ENCODE measurements at places on chromosomes 16 and 17.

GRCh38 chr16:57185446-57185944 is 344 bp downstream of the PSME3IP1 start:
- DNase-seq = no peak

- DNase-seq = no peak
Measured at GRCh38 chr16:28010671-28011070, 52.8 kb downstream of the GSG1L start.

- no peak for DNase-seq
Measured at GRCh38 chr17:14882131-14882530, 383.0 kb downstream of the PMP22 start.

- DNase-seq = no peak
Measured at GRCh38 chr16:65684230-65684629, 562.4 kb upstream of the CDH11 start.

DNA sequence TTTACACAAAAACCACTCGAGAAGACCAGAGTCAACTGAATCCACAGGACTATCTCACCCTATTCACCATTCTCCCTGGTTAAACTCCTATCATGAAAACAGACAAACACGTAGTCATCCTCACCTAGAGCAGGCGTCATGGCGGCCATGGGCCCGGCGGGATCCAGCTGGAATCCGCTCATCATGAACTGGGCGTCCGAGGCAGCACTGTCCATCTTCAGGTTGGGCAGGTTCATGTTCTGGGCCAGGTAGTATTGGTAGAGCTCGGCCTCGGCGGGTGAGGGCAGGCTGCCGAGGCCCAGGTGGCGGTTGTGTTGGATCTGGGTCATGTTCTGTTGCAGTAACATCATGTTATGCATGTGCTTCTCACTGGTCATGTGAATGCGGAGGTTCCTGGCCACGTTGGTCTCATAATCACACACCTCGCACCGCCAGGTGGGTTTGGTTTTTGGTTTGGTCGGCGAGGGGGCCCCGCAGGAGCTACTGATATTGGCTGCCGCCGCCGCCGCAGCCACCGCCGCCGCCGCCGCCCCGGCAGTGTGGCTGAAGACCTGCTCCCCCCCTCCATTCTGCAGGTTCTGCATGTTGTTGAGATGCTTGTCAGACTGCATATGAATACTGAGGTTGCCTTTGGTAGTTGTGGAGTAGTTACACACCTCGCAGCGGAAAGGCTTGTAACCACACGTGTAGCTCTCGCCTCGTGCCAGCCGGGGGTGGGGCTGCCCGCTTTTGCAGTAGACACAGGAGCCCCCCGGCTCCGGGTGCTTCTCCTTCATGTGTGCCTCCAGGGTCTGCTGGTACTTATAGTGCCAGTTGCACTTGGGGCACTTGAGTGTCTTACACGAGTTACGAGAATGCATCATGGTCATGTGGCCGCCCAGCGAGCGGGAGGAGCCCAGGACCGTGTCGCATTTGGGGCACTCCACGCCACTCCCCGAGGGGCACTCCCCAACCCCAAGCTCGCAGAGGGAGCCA is 90.3 kb downstream of the ZFHX3 start:
- no peak for DNase-seq

- DNase-seq = no peak
Measured at GRCh38 chr17:34241062-34241461, 14.0 kb upstream of the CCL2 start.

GRCh38 chr17:57068707-57069106 is 16.3 kb upstream of the AKAP1 start:
- no peak for DNase-seq

GRCh38 chr16:22664132-22664531 is 149.8 kb upstream of the HS3ST2 start:
- no peak for DNase-seq

- peak; percentile 85 for DNase-seq
Measured at GRCh38 chr16:50368410-50369132, at the start of gene BRD7. Gene BRD7 (minus strand): TSS chr16:50368988. CDS start chr16:50368774, 214 bp downstream.

- DNase-seq = no peak
Measured at GRCh38 chr17:78707016-78707415, 75.1 kb downstream of the CYTH1 start.

DNA sequence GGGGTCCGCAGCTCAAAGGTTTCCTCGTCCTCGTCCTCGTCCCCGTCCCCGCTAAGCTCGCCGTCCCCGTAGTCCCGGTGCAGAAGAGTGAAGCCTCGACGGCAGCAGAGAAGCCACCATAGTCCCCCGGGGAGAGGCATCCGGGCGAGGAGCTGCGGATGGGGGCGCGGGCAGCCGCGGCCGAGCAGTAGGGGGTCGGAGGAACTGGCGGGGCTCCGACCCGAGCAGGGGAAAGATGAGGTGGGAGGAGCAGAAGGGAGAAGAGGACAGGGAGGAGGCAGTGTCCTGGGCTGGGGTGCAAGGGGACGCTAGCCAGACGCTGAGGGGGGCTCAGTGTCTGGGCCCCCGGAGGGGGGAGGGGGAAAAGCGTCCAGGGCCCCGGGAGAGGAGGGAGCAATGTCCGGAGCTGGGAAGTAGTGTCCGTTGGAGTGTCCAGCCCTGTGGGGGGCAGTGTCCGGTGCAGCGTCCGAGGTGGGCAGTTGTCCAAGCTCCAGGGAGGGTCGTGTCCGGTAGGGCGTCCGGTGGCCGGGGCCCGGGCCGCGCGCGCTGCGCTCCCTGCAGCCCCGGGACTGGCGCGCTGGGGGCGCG is at the start of gene PLEKHH3:
Gene PLEKHH3, minus strand, starts transcription at position 571 of the 588 bp plus-strand sequence. Its CDS starts 431 bp downstream, at position 140.
- no peak for DNase-seq

DNA sequence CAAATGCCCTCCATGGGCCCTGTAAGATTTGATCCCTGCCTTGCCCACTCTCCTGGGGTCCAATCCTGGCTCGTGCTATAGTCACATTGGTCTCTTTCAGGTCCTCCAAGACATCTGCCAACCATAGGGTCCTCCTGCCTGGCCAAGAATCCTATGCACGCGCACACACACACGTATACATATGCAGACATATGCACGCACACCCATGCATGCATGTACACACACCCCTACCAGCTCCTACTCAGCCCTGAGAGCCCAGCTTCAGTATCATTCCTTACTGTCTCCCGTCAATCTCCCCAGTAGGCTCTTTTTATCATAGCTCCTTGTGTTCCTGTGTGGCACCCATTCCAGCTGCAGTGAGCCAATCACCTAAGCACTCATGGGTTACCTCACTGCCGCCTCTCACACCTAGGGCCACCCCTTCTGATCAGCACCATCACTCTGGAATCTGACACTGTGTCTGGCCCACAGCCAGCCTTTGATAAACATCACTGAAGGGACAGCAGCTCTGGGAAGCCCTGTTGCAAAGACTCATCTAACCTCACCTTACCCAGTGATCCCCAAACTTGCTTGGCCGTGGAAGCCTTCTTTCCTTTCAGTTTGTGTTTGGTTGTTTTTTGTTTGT is 7.9 kb upstream of the DNAH17 start:
- DNase-seq = no peak

GRCh38 chr17:17467016-17467415 is 9.8 kb upstream of the MED9 start:
- no peak for DNase-seq

- DNase-seq = no peak
Measured at GRCh38 chr17:35901631-35902175, 21.5 kb upstream of the CCL5 start.

- DNase-seq = no peak
Measured at GRCh38 chr17:9729034-9729650, 62.2 kb downstream of the DHRS7C start.

DNA sequence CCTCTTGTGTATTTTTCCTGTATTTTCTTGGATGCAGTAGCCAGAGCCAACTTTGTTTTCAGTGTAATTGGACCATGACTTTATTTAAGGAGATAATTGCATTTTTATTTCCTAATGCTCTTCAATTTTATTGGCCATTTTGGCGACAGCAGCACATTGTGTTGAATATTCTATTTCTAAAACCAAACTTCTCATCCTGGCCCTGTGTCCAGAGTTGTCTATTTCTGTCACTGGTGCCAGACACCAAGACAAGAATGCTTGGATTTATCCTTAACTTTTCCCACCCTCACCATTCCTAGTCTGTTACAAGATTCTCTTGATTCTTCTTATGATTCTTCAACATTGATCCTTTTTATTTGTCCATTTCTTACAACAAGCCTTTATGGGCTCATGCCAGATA is 37.1 kb downstream of the ARHGAP44 start:
- DNase-seq = no peak

GRCh38 chr16:28863929-28864793 is 518 bp downstream of the SH2B1 start:
- DNase-seq = no peak

DNA sequence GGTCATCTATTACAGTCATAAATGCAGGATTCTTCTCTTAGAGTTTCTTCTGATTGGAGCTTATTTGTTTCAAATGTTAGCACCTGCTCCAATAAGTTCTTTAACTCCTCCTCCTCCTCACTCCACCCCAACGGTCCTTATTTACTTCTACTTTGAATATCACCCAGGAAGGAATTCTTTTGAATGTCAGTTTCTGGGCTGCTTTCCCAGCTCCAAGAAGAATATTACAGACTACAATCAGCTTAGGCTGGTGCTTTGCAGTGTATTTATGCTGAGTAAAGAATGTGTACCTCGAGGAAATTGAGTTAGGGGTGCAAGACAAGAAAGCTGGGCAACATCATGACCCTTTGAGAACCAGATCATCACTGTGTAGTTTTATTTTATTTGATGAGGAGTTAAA is 30.8 kb downstream of the MAP3K3 start:
- no peak for DNase-seq

- DNase-seq = no peak
Measured at GRCh38 chr17:73952082-73952479, 251.4 kb upstream of the RPL38 start.

- DNase-seq = no peak
Measured at GRCh38 chr16:19642501-19642900, 75.5 kb downstream of the KNOP1 start.

DNA sequence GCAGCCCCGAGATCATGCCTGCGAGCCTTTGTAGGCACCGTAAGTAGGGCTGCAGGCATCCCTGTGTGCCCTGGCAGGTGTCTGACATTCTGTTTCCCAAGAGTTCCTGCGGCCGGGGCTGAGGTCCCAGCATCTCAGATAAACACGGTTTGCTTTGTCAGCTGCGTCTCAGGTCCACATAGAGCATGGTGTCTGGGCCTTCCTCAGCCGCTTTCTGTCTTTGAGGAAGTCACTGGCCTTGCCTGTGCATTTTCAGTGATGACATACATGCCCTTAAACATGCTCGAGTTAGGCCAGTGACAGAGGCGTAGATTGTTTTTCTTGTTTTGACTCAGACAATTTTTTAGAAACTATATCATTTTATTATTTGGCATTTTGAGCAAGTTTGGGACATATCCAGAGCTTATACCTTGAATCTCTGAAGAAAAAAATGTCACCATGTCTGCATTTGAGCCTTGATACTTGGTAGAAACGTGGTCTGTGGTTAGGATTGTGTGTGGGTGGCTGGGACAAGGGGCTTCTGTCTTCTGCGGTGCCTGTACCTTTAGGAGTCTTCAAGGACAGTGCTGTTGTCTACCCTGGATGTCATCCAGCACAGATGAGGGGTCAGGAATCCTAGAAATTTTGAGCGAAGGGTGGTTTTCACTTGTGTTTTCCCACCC is 105.8 kb downstream of the SNX29 start:
- no peak for DNase-seq

GRCh38 chr16:57148481-57148880 is 37.4 kb downstream of the PSME3IP1 start:
- DNase-seq = no peak

GRCh38 chr17:54864636-54865356 is 35.9 kb upstream of the TOM1L1 start:
- no peak for DNase-seq

GRCh38 chr17:45277992-45278391 is 16.1 kb upstream of the SPATA32 start:
- DNase-seq = no peak

DNA sequence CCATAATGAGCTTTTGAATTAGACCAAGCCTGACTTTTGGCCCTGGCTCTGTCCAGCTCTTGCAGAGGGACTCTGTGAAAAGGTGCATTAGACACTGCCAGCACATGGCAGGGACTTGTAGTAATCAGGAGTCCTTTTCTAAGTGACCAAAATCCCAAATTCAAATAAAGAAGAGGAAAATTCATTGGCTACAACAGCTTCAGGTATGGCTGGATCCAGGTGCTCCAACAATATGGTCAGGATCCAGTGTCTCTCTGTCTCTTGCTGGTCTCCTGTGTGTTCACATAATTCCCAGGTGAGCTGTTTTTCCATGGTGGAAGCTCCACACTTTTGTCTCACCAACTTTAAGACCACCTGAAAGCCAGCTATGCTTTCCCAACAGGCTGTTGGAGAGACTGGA is 358.8 kb upstream of the TNRC6C start:
- no peak for DNase-seq

DNA sequence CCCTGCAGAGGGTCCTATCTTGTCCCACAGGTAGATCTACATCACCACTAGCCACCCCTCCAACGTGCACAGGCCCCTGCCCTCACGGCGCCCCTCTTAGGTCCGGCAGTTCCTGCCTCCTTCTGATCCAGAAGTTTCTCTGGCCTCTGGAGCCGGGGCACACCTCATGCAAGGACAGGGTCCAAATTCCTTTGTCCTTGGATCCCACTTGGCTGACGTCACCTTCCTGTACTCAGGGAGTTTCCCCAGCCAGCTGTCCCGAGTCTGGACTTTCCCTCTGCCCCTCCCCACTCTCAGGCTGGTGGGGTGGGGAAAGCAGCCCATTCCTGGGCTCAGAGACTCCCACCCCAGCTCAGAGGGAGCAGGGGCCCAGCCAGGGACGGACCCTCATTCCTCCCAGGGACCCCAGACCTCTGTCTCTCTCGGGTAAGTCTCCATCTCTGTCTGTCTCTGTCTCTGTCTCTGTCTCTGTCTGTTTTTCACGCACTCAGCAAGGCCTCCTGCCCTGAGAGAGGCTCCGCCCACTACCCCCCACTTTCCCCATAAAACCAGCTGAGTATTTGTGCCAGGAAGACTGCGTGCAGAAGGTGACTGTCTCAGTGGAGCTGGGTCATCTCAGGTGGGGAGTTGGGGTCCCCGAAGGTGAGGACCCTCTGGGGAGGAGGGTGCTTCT is at the start of gene IL32:
Gene IL32, plus strand, starts transcription at position 572 of the 673 bp plus-strand sequence. CDS start 172 bp downstream, outside the sequence.
- DNase-seq = peak; percentile 77

DNA sequence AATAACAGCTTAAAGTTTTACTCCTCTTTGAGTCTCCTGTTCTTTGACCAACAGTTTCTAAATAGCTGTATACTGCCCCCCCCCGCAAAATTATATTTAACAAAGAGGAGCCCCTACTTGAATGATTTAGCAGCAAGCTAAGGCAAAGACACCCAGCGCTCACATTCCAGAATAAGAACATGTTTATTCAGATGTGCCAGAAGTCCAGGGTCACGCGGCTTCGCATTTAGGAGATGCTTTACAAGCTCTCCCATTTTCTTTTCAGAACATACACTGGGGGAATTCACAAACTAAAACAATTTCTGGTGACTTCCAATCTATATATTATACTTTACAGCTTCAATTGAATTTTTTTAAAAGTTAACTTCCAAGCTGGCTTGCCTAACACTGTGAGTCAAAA is 5.3 kb downstream of the PLD6 start:
- no peak for DNase-seq

GRCh38 chr17:51630101-51630671 is 369.8 kb downstream of the UTP18 start:
- no peak for DNase-seq

DNA sequence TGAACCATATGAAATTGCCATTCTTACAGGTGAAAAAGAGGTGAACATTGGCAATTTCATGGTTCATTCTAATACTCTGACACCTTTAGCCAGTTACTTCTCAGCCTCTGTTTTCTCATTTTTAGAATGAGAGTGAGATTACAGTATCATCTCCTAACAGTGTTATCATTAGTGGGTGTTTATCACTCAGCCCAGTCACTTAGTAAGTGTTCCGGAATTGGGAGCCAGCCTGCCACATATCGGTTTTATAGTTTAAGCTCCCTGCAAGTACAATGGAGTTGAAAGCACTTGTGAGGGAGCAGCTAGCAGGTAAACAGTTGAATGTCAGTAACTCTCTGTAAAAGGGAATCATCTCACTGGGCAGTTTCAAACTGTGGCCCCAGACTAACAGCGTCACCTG is 583.1 kb upstream of the HSBP1 start:
- no peak for DNase-seq

Data from activated naive CD8-positive, alpha-beta T cell treated with anti-CD3 and anti-CD28 coated beads, Interleukin-2, amount 10 ng/mL, durations not matched to agents 7 days and 5 days (primary cell).